ENCODE measurements at places on chromosomes 4 and X. TPM values are rescaled to one million over a fixed set of nuclear protein-coding genes. Genes with fewer than 3 reads are reported as not detected.

RBM41 gene
- 14.2 TPM for total RNA-seq

TCEAL2 gene
- total RNA-seq: not detected

SMIM14 gene
- 4.8 TPM for total RNA-seq

DNA sequence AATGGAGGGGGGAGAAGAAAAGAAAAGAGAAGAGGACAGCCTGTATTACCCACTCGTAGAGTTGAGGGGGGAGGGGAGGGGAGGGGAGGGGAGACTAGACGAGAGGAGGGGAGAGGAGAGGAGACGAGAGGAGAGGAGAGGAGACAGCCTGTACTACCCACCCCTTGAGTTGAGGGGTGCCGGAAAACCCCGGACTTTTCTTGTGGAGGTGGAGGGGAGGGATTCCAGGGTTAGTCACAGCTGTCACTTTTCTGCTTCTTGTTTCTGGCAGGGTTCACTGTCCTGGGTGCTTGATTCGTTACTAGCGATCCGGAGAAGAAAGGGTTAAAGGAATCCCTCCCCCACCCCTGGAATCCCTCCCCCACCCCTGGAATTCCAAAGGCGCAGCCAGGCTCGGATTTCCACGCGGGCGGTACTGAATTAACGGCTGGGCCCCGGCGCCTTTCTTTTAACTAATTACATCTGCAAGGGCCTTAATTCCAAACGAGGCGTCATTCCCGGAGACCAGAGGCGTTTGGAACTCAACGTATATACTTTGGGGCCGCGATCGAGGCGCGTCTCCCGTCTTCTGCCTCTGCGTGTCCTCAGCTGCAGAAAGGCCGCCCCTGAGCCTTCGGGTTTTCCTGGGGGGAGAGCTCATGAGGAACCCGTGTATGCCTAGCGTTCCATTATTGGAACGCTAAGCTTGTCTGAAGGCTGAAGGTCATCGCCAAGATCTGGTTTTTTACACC is 20.1 kb upstream of the CSF2RA start:
- DNase-seq: no peak

DNA sequence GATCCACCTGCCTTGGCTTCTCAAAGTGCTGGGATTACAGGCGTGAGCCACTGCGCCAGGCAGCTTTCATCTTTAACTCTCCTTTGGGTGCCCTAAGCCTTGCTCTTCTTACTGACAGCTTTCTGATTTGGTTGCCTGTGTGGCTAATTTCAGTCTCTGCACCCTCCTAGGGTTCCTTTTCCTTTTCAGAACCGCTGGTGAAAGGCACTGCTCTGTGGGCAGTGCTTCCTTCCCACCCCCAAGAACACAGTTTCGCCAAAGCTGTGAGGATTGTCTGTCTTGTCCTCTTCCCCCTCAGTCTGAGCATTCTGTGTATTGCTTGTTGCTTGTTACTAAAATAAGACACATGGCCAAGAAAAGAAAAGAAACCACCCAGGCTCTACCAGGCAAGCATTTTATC is 101.4 kb upstream of the FRMPD3 start:
- DNase-seq: no peak

GRCh38 chr4:48380583-48381167 is 39.3 kb downstream of the SLAIN2 start:
- no peak for DNase-seq

- no peak for DNase-seq
These were observed 120.0 kb downstream of the PDLIM5 start for GRCh38 chr4:94571715-94572114.

- DNase-seq: no peak
These were observed 153.7 kb downstream of the AMELX start for GRCh38 chrX:11446949-11447348.

DNA sequence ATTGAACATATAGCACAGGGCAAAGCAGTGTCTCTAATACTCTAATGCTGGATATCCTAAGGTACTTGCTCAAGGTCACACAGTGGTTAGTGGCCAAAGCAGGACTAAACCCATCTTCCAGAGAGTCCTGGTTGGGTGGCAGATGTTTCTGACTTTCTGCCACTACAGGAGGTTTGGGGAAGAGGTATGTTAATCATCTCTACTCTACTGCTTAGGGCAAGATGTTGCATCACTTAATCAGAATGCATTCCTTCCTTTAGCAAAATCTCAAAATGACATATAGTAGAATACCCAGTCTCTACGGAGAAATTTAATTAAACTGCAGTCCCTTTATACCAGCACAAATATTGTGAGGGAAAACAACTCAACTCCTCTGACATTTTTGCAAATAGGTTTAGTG is 190.7 kb upstream of the FAM241A start:
- DNase-seq: no peak

DNA sequence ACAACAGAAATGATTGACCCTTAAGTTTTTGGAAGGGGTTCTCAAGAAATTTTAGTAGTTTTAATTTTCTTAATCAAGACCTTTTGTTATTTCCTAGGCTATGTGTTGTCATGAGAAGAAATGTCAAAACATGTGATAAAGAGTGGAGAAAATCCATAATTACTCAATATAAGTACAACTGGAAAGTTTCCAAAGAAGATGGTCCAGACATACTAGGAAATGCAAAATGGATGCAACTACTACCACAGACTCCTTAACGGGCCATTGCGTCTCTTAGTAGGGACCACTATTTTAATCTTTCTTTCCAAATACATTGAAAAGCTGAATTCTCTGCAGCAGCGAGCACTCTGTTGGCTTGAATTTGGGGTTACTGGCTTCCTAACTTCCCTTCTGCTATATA is 148.8 kb downstream of the NWD2 start:
- DNase-seq: no peak

DNA sequence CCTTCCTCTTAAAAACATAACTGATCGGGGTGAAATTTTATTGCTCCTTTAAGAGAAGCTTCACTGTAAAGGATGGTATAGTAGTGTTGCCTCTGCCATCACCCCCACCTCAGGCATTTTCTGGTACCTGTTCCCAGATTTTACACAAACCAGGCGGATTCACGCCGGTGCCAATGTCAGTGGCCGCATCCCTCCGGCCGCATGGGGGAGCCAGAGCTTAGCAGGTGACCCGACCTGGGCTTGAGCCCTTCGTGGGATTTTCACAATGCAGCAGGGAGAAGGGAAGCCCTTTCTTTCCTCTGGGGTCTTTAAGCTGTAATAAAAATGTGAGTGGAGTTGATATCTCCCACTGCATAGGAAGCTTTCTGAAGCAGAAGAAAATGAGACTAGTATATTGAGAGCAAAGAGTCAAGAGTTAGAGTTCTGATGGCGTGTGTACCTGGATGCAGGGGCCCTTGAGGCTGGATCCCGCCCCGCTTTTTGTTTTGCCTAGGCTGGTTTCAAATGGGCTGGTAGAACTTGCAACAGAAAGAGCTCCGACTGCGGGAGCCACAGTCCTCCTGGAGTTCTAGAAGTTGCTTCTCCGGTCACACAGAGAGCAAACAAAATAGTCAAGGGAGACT is 59.4 kb downstream of the POLR2B start:
- DNase-seq: peak; percentile 80
